ENCODE measurements at places on chromosomes 1 and 21.

DNA sequence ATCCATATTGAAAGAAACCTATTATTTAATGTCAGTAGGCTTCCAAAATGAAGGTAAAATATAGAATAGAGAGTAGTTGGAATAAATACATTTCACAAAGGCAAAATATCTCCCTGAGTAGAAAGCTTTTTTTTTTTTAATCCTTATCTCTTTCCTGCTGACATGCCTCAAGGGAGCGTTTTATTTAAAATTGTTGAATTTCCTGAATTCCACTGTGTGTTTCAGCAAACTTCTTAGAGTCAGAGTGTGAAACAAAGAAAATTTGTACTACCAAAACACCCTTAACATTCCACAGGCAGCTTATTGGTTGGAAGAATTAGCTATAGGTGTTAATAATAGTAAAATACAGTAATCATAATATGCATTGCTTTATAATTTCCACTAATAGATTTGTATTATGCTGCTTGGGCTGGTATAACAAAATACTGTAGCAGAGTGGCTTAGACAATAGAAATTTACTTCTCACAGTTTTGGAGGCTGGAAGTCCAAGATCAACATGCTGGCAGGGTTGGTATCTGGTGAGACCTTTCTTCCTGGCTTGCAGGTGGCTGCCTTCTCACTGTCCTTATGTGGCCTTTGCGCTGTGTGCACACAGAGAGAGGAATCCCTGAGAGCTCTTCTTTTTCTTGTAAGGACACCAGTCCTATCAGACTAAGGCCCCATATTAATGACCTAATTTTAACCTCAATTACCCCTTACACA lies 468.4 kb upstream of the C1orf87 start:
- no peak for DNase-seq

DNA sequence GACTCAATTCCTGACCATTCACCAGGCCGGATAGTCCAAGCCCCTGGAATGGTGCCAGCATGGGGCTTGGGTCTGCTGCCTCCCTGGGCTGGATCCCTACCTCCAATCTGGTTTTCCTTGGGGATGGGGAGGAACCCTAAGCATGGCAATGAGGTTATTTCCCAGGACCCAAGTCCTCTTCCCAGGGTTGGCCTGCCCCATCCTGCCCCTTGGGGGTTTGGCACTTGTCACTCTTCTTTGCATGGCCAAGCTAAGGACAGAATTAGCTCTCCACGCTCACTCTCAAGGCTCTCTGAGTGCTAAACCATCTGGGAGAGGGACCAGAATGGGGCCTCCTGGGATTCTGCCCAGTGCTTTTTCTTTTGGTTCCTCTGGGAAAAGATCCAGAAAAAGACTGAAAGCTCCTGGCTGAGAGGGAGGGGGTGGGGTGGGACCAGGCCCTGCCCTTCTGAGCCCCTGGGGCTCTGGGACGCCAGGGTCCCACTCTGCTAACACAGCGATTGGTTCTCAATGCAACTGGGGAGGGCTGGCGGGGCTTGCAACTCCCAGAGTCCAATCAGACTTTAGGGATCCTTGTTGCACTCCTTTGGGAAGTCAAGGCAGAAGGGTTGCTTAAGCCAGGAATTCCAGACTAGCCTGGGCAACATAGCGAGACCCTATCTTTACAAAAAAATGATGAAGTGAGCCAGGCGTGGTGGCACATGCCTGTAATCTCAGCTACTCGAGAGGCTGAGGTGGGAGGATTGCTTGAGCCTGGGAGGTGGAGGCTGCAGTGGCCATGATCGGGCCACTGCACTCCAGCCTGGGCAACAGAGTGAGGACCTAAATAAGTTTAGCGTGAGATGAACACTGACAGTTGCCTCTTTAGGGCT lies 52.7 kb downstream of the DHRS3 start:
- DNase-seq = no peak

DNA sequence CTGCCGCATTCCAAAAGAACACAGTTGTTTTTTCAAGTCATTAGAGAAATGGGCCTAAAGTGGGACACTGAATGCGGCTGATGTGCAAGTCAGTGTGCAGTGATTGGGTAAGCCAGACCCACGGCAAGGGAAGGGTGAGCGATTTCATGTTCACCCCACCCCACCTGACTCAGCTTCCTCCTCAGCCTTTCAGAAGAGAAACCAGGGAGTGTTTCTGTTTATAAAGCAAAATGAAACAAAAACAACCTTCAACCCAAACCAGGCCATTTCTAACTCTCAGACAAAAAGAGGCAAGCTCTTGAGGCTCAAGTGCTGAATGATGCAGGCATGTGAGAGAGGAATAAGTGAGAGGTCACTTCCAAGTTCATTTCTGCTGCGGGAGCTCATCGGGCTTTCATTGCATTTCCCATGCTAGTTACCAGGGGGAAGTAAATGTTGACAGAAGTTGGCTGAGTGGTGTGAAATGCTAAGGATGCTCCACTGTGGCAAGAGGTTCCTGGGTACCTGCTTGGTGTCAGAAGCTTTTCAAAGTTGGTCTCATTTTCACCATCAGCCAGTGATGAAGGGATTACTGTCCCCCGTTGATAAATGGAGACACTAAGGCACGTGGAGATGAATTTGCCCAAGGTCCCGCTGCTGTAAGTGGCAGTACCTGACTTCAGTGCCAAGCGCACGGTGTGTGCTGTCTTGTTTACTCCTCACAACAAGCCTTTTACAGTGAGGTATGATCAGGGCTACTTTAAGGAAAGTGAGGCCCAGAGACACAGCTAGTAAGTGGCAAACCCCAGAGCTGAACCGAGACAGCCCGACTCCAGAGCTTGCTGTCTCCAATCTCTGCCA lies 29.1 kb downstream of the STPG1 start:
- no peak for DNase-seq

GRCh38 chr1:193539731-193540459 lies 353.5 kb upstream of the B3GALT2 start:
- DNase-seq = no peak

GRCh38 chr1:208234721-208235120 lies 9.5 kb downstream of the PLXNA2 start:
- DNase-seq = no peak

GRCh38 chr21:42316891-42317290 lies 1.7 kb upstream of the TFF3 start:
- DNase-seq = no peak

GRCh38 chr1:99680270-99680669 lies 34.4 kb downstream of the PALMD start:
- no peak for DNase-seq

DNA sequence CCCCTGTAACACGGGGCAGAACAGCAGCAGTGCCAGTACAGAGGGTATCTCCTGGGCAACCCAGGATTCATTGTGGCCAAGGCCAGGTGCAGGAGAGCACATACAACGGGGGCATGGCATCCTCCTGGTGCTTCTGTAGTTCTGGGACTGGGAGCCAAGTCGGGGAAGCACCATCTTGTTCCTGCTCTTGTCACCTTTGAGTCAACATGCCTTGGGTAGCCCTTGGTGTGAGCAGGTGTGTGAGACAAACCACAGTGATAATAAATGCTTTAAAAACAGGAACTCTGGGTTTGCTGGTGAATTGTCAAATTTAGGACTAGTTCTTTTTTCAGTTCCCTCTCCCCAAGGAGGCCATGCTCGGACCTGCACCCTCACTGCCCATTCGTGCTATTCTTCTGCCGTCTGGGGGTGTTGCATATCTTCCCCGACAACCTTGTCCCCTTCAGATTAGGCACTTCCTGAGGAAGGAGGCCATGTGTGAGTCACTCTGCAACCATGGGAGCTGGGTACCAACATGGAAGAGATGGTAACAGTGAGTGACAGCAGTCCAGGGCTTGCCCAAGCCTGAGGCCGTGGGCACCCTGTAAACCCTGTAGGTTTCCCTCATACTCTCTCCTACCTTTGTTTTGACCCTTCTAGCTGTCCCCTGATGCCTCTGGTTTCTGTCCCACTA lies 150.2 kb downstream of the GRIK3 start:
- no peak for DNase-seq

DNA sequence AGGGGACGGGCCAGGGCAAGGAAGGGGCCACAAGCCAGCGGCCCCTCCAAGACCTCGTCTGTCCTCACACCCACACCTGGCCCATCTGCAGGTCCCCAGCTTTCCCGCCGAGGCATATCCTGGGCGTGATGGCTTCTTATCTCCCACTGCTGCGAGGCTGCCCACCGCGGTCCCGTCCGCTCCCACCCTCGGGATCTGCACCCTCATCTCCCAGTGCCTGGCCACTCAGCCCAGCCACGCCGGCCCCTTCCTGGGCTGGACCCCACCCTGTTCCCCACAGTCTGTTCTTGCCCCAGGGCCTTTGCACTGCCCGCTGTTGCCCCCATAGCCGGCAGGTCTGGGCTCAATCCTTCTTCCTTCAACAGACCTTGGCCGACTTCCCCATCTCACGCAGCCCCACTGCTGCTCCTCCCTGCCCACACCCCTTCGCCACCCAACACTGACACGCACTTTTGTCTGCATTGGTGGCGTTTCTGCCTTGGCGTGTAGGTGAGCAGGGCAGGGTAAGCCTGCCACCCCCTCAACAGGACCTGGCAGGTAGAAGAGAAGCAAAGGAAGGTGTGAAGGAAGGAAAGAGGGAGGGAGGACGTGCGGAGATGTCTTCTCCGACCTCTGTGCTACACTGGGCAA lies 4.4 kb upstream of the TTC34 start:
- no peak for DNase-seq

DNA sequence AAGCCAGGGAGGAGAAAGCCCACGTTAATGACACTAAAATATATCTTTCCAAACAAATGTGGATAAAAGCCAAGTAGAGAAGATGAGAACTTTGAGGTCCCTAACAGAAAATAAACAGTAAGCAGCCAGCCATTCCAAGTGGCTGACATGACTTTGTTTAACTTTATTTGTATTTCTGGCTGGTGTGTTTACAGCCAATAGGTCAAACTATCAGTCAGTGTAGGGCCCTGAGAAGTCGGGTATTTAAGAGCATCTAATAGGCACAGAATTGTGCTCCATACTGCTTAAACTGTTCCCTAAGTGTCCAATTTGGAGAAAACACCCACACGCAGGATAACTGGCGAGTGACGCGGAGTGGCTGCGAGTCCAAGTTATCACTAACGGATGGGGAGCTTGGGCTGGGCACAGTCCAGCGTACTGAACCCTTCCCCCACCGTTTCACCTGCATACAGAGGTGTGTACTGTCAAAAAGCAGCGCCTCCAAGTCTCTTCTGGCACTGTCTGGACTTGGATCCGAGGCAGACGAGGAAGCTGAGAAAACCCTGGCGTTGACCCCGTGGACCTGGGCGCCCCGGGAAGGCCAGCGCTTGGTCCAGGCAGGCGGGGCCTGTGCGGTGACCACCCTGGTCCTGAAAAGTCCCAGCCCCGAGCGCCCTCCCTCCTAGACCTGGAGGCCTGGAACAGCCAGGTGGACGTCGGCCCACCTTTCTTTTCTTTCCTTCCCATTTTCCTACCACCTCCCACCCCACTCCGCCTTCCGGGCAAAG lies 662 bp upstream of the LGALS8 start:
- peak; percentile 10 for DNase-seq

DNA sequence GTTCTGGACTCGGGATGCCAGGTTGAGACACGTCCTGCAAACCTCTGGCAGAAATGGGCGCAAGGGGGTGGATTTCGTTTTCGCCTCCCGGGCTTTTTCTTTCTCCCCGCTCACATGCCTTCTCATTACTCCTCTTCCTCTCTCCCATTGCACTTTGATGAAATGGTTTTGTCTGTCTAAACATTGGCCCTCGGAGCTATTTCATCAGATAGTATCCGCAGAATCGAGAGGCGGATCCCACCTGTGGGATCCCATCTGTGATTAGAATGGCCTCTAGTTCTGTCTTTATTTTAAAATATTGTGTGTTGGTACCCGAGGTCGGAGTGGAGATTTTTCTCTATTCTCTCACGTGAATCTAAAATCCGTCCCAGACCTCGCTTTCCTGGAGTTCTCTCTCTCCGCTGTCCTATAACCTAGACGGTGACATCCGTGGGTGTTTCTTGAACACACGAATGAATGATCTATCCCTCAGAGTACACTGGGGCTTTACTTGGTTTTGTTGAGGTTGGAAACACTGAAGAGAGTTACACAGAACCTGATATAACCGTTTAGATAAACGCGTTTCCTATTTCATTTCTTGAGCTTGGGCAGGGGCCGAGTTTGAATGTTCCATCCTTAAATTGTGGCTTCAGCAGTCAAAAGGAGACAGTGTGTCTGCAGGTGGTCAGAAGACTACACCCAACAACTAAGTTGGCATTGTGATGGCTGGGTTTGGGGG lies 2.0 kb downstream of the EDARADD start:
- no peak for DNase-seq

DNA sequence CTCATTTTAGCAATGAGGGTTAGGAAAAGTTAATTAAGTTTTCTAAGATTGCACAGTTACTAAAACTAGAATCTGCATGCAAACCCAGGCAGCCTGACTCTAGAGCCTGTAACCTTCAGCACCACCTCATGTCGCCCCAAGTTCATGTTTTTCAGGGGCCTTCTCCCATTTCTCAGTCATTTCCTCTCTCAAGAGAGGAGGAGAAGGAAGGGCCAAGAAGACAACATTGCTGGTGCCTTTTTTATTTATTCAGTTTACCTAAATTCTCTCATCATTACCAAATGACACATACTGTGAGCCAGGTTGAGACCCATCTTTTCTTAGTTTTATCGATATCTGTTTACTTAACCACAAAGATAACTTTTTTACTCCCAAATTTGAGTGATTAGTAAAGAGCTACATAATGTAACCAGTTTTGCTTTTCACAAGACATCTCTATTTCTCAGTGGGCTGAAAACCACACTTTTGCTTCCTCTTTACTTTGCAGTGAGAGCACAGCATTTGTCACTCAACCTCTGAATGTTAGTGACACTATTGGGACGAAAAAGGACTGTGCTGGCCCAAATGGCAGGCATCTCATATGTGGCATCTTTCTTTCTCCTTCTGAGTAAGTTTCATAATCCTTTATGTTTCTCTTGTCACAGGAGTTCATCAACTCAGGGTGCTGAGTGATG lies at the start of gene CD101:
TSS of gene CD101 (plus strand) at position 507 of the 674 bp plus-strand sequence. CDS start at position 565, 58 bp downstream.
- DNase-seq = no peak

GRCh38 chr1:204207136-204207616 lies 6.6 kb downstream of the GOLT1A start:
- peak; percentile 66 for DNase-seq

Measured in naive thymus-derived CD8-positive, alpha-beta T cell (primary cell).